ENCODE measurements at places on chromosomes 5 and 9.

DNA sequence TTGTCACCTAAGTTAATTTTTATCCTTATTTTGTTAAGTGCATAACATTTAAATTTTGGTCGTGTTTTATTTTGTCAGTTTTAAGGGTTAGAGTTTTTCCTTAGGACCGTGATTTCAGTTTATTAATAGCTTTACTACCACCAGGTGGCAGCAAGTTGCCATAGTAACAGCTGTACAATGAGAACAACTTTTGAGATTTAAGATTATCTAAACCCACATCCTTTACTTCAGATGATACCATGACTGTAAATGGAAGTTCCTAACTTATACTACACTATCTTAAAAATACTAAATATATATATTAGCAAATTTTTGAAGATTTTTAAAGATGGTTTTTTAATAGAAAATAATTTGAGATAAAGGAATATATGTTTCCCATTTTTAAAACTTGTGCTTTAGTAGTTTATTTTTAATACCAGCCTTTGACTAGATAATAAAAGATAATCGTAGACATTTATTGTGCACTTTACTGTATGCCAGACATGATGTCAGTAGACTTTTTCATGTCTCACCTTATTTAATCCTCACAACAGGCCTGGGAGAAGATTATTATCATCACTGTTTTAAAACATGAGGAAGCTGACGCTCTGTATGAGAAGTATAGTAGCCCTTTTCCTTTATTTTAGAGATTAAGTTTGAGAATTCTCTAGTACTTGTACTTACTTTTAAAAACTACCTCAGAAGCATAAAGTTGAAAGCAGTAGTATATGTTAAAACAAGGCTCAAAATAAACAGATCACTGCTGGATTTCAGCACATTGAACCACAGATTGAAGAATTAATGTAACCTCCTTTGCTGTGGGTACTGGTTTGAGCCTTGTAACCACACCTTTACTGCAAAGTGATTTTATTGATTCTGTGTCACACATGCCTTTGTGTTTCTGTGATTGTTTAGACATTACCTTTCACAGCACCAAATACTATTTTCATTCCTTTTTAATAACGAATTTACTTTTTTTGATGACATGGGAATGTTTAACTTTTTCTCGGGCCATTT lies 27.5 kb downstream of the SREK1 start:
- peak; percentile 30 for DNase-seq

DNA sequence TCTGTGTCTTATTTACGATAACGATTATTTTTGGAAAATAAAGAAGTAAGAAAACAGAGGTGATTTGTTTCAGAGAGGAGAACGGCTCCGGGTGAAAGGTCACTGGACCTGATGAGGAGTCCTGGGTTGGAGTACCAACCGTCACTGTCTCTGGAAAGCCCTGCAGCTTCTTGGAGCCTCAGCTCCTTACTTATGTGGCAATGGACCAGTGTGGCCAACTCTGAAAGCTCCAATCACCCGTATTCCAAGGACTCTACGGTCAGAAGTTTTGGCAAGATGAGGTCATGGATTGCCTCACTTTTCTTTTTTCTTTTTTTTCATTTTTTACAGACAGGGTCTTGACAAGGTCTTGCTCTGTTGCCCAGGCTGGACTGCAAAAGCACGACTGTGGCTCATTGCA lies 84.8 kb downstream of the KLF4 start:
- DNase-seq: no peak

DNA sequence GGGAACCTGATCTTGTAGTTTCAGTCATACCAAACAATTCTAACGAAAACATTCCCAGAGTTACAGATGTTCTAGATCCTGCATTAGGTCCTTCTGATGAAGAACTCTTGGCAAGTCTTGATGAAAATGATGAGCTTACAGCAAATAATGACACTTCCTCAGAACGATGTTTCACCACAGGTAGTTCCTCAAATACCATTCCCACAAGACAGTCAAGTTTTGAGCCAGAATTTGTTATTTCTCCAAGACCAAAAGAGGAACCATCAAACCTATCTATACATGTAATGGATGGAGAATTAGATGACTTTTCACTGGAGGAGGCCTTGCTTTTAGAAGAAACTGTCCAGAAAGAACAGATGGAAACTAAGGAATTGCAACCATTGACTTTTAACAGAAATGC lies 21.0 kb downstream of the RMI1 start:
- no peak for DNase-seq

DNA sequence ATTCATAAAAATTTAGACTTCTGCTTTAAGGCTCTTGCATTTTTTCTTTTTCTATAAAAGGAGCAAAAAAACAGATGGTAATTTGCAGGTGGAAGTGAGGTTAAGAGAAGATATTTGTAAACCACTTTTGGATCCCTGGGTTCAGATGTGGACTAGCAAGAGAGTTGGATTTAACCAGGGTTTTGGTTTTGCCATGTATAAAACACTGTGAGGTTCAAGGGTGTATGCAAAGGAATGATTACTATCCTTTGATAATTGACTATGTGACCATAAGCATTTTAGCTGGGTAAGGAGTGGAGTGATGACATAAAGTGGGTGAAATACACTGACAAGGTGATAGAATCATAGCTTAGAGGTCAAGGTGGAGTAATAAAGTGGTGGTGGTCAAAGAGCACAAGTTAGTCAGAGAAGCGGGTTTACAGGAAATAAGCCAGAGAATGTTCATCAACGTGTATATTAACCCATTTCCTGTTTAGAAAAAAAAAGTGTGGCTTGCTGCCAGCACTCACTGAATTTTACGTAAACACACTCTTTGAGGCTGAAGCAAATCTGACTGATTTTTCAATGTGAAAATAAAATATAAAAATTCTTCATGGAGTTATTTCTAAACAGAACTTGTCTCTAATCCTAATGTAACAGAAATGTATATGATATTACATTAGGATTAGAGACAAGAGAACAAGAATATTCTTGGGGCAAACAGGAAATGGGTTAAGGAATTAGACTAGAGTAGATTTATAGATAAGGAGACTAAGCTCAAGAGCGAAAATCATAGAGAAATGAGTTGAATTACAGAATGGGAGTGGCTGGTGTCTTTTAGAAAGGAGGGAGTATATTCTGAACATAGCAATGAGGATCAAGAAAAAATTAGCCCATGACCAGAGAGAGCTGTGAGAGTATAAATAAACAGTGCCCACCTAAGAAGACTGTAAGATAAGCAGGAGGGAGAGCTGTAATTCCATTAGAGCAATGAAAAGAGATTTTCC lies 74.5 kb downstream of the CDKN2A start:
- peak; percentile 7 for DNase-seq

- DNase-seq: no peak
These were observed 419.7 kb upstream of the BRINP1 start for GRCh38 chr9:119788921-119789320.

DNA sequence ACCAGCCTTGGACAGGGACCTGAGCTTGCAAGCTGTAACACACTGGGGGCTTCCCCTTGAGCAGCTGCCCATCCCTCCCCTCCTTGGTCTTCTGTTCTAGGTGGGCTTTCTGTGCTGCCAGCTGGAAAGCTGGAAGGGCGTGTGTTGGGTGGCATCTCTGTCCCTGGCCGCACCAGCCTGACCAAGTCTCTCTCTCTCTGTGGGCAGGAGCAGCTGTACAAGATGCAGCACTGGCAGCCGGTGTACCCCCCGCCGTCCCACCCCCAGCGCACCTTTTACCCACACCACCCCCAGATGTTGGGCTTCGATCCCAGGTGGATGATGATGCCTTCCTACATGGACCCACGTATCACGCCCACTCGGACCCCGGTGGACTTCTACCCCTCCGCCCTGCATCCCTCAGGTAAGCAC lies 32.1 kb upstream of the POMT1 start:
- no peak for DNase-seq

DNA sequence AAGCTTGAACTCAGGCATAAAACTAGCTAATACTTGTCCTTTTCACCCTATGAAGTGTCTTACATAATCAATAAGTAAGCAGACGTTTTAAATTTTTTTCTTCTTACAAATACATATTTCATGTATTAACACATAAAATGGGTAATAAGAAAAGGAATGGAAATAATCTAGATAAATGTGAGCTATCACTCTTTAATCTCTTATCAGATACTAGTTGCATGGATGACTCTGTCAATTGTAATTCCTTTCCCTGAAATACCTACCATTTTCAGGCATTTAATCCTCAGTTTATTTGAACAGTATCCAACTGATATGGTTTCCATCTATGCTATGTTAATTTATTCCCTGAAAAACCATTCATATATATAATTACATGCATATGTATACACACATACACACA lies 166.0 kb upstream of the RGS7BP start:
- DNase-seq: no peak

- DNase-seq: no peak
These were observed 3.3 kb upstream of the PAIP1 start for GRCh38 chr5:43560128-43560527.

DNA sequence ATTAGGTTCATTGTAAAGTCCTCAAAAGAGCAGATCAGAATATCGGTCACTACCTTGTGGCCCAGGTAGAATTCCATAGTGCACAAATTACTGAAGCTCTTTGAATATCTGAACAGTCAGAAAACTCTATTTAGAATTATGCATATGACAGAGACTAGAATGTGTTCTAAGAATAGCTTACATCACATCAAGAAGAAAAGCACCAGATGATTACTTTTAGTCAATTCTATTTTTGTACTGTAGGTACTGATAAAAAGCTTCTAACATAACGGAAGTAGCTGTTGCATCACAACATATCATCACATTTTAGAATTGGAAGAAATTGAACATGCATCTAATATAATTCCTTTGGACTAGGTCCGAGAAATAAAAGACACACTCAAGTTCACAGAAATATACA lies 946.6 kb upstream of the ARRDC3 start:
- no peak for DNase-seq

DNA sequence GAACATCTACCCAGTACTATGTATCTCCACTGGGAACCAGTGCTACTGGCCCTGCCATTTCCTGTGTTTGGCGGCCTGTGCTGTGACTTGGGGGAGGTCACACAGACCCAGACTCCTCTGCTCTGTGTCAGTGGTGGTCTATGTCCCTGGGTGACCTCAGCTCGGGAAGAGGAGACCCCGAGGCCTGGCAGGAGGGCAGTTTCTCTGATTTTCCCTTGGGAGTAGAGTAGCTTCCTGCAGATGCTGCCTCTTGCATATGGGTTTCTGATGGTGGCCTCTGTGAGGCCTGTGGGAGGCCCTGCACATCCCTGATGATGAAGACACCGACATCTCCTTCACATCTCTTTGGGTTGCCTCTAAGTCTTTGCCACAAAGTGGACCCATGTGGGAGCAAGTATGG lies 13.0 kb upstream of the SMIM32 start:
- no peak for DNase-seq

GRCh38 chr9:84778570-84778969 lies 109.0 kb downstream of the NTRK2 start:
- no peak for DNase-seq

DNA sequence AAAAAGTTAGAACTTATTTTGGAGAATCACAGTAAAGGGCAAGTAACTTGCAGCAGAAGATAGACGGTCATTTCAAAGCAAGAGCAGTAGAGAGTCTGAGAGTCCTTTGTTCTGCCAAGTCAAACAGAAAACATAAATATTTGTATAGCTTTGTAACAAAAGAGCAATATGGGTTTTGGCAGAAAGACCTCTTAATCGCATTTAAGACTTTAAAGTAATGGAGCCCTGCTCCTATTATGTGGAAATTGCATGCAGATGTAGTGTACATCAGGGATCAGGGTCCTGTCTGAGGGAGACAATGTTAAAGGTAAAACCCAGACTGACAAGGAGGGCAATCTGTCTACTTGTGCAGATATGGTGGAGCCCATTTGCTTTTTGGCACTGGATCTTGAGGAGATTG lies 87.2 kb downstream of the PGM5 start:
- no peak for DNase-seq

DNA sequence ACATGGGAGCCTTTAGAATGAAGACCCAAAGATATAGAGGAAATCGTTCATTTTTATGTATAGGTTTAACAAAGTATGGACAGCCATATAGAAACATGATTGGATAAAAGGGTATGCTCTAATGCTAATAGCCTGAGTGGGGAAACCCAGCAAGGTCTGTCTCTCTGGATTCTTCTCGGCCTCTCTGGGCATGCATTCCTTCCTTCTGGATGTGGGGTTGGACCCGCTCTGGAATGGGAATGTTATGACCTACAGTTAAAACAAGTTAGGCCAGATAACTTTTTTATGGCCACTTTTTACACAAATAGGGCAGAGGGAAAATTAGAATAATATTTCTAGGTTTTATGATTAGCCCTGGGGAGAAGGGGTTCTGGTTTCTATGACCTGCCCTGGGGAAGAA lies 103.2 kb downstream of the ARSB start:
- DNase-seq: no peak

DNA sequence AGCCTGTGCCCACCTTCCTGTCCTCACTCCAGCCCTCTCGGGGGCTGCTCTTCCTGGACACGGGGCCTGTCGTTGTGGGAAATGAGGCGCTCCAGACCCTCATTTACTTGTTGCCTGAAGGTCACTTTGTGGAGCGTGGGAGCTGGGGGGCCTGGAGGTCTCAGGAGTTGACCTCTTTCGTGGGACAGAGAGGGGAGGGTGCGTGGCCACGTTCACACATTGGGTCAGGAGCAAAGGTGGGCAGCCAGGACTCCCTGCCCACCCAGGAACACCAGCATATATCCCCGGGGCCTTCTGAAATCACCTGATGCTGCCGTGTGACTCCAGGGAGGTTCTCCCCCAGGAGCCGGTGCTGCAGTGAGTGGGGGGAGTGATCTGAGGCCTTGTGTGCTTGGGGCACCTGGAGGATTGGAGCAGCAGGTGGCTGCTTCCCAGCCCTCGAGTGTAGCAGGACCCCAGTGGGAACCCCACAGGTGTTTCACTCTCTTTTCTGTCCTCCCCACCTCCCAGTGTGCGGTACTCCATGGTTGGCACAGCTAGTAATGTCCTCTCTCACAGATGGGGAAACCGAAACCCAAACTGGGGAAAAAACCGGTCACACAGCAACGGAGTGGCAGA lies 20.3 kb downstream of the NCS1 start:
- DNase-seq: no peak

DNA sequence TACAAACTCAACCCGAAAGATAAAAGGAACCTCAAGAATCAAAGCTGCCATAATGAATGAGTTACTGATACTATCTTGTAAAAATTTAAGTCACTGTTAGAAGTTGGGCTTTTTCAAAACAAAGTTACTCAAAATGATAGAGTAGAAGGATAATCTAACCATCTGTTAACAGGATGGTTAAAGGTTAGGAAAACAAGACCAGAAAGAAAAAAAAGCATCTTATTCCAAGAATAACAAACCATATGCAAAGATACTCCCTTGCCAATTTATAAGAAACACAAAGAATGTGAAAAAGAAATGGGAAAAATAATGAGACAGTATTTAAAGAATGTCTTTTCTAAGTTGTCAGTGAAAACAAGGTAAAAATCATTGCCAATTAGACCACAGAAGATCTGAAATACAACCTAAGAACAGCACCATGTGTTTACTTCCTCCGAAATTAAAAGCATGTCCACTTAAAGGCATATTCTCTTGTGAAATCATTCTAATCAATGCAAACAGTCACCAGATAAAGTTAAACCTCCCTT lies 51.2 kb downstream of the STRBP start:
- DNase-seq: no peak

DNA sequence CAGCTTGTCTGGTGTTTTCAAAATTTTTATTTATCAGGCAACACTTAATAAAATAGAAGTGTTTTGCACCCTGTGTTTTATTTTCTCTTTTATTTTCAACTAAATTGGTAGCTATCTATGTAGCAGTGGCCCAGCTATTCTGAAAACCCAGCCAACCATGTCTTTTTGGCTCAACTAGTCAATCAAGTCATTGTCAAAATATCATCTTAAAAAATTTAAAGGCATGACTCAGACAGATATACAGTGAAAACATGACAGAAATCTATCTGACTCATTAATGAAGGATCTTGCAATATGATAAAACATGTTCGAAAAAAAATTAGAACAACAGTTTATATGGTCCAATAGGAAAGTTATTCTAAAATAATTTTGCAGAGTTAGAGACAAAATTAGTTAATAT lies 75.1 kb downstream of the HSD17B4 start:
- DNase-seq: no peak
